ENCODE measurements at places on chromosomes 5 and 9.

GRCh38 chr9:93902051-93902779, 52.9 kb downstream of the BARX1 start:
- DNase-seq = no peak

- no peak for DNase-seq
These were observed 222.2 kb downstream of the TMEM167A start for GRCh38 chr5:82854956-82855355.

DNA sequence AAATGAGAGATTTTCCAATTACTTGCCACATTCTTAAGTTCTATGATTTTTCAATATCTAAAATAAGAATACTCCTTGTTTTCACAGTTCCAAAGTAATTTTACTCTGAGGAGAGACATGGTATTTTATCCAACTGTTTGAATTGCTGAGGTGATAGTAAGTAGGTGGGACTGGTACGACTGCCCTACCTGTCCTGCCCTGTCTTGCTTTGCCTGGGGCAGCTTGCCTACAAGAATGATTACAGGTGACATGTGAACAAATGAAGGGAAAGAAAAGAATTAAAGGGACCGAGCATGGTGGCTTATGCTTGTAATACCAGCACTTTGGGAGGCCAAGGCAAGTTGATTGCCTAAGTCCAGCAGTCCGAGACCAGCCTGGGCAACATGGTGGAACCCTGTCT, 41.6 kb upstream of the HMGCS1 start:
- no peak for DNase-seq

GRCh38 chr9:77582961-77583576, 65.1 kb downstream of the GNA14 start:
- no peak for DNase-seq

DNA sequence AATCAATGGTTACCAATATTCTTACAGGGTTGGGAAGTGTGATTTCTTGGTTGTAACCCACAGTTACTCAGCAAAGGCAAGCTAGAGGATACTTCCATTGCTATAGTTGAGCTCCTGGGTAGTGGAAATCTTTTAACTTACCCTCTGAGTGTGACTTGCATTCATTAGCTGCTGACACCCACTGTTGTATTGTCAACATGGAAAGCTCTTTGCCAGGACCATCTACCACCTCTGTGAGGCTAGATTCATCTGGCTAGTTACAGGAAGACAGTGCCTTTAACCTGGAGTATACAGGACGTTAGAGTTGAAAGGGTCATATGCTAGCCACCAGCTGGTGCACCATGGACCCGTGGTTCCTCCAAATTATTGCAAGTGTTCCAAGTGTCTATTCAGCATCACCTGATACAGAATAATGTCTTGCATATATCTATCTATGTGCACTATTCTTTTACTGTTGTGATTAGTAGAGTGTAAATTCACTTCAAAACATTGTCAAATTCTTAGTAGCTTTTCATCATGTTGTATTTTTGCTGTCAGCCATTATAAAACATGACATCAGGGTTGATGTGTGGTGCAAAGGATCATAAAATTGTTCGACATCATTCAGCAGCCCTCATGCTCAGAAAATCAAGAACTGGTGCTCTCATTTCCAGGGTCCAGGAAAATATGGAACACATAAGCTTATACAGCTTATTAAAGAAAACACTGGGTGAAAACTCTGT, 239.0 kb downstream of the PJA2 start:
- DNase-seq = no peak

DNA sequence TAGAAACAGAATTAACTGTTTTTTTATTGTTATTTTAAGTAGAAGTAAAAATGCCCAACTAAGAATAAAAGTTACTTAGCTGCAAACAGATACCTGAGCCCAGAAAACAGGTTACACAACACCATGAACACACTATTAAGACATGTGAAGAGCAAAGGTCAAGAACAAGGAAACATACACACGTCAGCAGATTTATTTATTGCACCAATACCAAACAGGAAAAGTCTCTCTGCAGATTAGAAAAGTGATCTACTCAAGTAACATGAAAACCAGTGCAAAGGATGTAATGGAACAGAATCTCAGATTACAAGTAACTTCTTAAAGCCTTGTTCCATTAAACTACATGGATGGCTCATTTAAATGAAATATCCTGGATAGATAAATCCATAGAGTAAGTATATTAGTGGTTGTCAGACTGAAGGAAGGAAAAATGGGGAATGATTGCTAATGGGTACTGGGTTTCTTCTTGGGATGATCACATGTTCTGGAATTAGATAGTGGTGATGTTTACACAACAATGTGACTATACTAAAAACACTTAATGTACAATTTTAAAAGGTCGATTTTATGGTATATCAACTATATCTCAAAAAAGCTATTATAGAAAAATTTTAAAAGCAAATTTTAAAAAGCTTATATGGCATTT, 6.1 kb downstream of the SAR1B start:
- no peak for DNase-seq

DNA sequence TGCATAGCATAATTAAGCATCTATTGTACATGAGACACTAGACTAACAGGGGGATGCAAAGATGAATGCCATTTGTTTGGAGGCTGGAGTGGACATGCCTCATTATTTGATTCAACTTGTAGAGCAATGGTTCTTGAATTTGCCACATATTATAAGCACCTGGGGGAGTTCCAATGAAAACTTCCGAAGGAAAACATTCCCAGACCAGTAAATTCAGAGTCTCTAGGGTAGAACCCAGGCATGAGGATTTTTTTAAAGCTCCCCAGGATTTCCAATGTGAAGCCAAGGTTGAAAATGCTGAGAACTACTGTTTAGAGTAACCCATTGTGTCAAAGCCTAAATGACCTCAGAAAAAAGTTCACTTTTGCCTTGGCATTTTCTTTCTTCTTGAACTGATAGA, 93.9 kb upstream of the ITGA1 start:
- DNase-seq = no peak

DNA sequence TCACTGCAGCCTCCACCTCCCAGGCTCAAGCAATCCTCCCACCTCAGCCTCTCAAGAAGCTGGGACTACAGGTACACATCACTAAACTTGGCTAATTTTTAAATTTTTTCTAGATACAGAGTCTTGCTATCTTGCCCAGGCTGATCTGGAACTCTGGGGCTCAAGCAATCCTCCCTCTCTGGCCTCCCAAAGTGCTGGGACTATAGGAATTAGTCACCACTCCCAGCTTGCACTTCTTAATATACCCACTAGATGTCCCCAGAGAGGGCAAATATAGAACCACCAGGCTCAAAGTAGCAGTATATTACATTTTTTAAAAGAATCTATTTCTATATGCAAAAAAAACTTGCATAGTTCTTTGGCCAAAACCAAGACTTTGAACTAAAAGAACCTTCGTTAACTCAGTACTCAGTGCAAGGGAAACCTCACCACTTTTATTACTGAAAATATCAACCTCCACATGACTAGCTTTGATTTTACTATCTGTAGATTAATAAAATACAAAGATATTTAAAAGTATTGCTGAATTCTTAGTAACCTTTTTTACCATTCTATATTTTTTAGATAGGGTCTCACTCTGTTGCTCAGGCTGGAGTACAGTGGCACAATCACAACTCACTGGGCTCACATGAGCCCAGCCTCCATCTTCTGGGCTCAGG, 25.8 kb upstream of the HSD17B3 start:
- peak; percentile 69 for DNase-seq

DNA sequence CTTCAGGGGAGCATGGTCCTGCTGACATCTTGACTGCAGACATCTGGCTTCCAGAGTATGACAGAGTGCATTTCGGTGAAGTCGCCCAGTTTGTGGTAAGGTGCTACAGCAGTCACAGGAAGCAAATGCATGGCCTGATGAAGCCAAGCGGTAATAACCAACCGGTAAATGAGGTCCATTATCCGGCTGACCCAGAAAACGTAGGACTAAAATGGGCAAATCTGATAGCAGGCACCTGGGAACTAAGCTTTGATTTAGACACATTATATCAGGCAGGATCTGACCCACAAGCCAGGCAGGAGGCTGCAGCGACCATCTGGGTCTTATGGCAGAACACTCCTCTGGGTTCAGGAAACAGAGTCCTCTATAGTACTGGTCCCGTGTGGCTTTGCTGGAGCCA, 454.6 kb downstream of the GADD45G start:
- DNase-seq = no peak

DNA sequence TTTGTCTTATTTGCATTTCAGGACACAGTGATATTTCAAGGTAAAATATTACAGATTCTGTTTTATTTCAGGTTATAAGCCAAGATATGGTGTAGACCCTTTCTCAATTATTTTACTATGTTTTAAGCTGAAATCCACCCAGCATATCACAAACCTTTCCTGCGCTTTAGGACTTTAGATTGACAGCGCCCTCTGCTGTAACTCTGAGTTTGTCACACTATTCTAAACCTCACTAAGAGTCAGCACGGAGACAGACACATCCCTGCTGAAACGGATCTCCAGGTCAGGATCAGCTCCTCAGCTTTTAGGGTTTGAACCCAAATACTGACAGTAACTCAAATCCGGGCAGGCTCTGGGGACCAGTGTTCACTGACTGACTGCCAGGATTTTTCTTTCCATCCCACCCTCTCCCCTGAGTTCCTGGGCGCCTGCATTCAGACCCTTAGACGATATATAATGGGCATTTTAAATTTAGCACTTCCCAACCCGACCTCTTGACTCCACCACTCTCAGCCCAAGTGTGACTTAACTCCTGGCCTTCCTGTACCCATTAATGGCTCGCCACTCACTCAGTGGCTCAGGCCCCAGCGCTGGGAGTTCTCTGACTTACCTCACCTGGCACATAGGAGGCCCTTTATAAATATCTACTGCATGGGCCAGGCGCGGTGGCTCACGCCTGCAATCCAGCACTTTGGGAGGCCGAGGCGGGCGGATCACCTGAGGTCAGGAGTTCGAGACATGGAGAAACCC, 33.5 kb downstream of the TLX3 start:
- DNase-seq = peak; percentile 45

- DNase-seq = no peak
These were observed 721 bp downstream of the GIN1 start for GRCh38 chr5:103119070-103119764.

DNA sequence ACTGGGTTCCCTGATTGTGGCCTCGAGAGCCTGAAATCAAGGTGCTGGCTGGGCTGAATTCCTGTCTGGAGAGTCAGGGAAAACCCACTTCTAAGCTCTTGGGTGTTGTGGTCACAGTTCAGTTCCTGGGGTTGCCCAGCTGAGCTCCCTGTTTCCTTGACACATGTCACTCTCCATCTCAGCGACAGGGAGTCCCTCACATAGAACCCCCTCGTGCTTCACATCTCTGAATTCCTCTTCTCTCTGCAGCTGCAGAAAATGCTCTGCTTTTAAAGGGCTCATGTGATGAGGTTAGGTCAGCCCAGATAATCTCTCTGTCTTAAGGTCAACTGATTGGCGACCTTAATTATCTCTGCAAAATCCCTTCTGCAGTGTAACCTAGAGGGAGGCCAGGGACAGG, 53.5 kb upstream of the NFIL3 start:
- no peak for DNase-seq

DNA sequence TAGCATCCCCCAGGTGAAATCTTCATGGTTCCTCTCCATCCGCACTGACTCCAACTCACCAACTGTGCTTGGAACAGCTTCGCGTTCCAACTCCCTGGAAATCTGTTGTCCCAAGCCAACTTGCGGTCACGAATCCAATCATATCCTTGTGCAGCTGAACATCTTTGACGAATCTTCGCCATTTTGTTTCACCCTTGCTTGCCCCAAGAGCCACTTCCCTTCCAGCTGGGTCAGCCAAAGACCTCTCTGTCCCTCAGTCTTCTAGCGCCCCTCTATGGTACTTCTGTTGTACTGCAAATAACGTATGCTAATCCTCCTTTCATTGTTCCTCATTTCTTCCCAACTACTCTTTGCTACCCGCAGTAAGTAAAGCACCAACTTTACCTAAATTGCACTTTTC, 61.0 kb upstream of the TARS1 start:
- no peak for DNase-seq

- peak; percentile 70 for DNase-seq
These were observed 14.3 kb upstream of the NR4A3 start for GRCh38 chr9:99807276-99807852.

GRCh38 chr9:90368241-90368640, 274.4 kb downstream of the DIRAS2 start:
- no peak for DNase-seq

- peak; percentile 88 for DNase-seq
These were observed 467 bp upstream of the VLDLR start for GRCh38 chr9:2620919-2621721.

- DNase-seq = no peak
These were observed 47.7 kb downstream of the ZNF608 start for GRCh38 chr5:124698770-124699169.

DNA sequence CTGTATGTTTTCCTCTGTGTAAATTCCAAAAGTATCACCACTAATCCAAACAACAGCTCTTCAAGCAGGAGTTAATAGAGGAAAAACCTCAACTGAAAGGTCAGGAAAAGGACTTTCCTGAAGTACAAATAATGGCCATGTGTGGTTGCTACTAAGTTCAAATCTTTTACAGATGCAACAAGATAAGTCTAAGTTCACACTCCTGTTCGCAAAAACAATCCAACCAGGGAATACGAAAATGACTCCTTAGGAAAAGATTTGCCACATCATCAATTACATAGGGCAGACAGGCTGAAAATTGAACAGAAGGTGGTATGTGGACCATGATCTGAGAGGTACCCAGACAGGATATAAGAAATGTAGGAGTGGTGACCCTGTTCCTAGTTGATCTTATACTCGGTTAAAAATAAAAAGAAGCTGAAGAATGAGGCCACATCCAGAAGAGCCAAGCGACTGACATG, 210.2 kb downstream of the TSSK1B start:
- no peak for DNase-seq

GRCh38 chr5:22372376-22372775, 480.8 kb downstream of the CDH12 start:
- DNase-seq = no peak

GRCh38 chr9:127223266-127223665, 41.3 kb upstream of the GARNL3 start:
- no peak for DNase-seq

GRCh38 chr5:147040856-147041255, 162.3 kb upstream of the PPP2R2B start:
- DNase-seq = no peak

GRCh38 chr9:96448546-96449170, 1.3 kb upstream of the HABP4 start:
- DNase-seq = no peak

- DNase-seq = no peak
These were observed 610.0 kb downstream of the MAT2B start for GRCh38 chr5:164115420-164115819.

GRCh38 chr9:5543875-5544702, 33.8 kb downstream of the PDCD1LG2 start:
- no peak for DNase-seq

Measured in activated CD4-positive, alpha-beta T cell treated with anti-CD3 and anti-CD28 coated beads, Interleukin-10, Interleukin-2, amounts not matched to agents 100 ng/mL and 50 ng/mL, durations not matched to agents 16 hours and 8 hours (primary cell).